ENCODE measurements at places on chromosomes 7 and 10. TPM values are rescaled to one million over a fixed set of nuclear protein-coding genes. Genes with fewer than 3 reads are reported as not detected.

Gene APBB1IP
- total RNA-seq = not detected

Gene KAT6B
- total RNA-seq = 35.0 TPM

Gene CPXM2
- not detected for total RNA-seq

Gene ARHGEF5
- total RNA-seq = 2.7 TPM

Gene PRF1
- total RNA-seq = not detected

Gene LIPK
- total RNA-seq = not detected

DNA sequence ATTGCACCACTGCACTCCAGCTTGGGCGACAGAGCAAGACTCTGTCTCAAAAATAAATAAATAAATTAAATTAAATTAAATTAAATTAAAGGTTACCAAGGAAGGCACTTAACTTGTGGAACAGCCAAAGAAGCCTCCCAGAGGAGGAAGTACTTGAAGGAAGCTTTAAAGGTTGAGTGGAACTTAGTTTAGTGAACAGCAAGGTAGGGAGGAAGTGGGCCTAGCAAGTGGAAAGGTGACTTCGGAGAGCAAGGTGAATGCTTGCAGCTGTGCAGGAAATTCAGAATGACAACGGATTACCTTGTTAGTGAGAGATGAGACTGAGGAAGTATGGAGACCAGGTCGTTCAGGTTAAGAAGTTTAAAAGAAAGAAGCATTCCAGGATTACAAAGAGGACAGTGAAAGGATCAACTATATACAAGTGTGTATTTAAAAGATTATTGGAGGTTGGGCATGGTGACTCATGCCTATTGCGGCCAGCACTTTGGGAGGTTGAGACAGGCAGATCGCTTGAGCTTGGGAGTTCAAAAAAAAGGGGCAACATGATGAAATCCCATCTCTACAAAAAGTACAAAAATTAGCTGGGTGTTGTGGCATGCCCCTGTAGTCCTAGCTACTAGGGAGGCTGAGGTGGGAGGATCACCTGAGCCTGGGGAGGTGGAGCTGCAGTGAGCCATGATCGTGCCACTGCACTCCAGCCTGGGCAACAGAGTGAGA lies 12.8 kb upstream of the RPEL1 start:
- no peak for DNase-seq

DNA sequence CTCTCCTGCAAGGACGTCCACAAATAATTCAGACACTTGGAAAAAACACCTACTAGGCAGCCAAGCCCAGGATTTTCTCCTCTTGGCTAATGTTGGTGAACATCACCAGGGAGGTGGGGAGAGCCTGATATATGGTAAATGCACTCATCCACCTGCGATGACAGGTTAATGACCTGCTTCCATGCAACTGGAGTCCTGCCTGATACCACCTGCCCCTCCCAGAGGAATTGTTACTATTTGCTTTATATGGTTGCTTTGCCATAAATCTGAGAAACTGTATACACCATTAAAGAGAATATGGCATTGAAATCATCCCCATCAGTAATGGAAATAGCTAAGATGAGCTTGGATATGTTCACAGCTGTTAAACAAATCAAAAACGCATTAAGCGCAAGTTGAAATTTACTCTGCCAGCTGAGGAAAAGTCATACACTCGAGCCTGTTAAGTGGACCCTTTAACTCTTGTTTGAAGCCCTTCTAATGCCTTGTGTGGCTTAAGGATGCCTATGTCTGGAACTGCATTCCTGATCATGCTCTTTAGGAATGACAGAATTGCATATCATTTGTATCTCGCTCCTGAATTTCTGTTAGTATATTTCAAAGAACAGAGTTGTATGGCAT lies 208.3 kb downstream of the PRPF18 start:
- no peak for DNase-seq

GRCh38 chr10:102648269-102648888 lies 4.1 kb downstream of the TRIM8 start:
- no peak for DNase-seq

DNA sequence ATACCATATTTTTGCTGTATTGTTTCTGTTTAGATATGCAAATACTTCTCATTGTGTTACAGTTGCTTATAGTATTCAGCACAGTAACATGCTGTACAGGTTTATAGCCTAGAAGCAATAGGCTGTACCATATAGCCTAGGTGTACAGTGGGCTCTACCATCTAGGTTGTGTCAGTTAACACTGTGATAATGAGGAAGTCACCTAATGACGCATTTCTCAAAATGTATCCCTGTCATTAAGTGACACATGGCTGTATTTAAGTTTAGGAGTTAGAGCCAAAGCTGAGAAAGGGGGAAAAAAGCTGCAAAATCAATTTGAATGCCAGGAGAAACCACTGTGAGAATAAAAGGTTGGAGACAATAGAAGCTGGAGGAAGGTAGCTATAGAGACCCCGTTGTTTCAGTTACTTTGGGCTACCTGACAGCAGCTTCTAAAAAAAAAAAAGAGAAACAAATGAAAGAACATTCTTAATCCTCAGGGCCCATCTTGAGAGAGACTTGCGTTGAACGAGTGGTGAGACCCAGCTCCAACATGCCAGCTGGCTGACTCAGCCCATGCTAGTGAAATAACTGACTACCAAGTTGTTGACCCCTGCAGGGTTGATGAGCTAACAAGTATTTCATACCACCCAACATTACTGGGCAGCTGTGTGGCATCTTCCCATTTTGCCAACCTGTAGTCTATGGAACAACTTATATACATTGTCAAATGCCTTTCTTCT lies 8.7 kb downstream of the STARD3NL start:
- DNase-seq = no peak

DNA sequence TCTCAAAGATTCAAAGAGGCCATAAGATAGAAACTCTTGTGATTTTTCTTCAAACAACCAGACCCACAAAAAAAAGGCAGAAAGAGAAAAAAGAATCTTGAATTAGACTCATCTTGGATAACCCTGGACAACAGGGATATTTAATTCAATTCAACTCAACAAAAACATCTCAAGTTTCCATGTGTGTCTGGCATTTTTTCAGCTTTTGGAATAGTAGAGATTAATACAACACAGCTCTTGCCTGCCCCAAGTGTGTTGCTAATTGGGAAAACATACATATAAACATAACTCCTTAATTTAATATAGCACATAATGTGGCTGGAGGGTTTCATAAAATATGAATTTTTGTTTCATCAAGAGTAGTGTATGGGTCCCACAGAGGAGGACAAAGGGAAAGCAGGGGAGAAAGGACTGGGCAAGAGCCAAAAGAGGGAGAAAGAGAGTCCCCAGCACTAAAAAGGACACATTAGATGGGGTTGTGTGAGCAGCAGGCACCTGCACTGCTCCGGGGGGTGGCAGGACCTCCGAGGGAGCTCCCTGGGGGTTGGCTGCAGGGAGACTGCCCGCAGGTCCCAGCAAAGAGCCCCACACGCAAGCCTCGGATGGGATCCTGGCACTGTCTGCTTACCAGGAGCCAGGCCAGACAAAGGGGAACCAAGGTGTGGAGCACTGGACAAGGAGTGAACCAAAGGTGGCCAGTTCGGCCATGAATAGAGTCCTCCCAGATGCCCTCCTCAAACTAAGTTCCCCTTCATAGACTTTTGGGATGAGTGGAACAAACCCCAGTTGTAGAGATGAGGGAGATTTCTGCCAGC lies 65.6 kb upstream of the TMEM72 start:
- no peak for DNase-seq

- DNase-seq = no peak
These were observed 77.6 kb downstream of the SEC23IP start for GRCh38 chr10:119970107-119970506.

DNA sequence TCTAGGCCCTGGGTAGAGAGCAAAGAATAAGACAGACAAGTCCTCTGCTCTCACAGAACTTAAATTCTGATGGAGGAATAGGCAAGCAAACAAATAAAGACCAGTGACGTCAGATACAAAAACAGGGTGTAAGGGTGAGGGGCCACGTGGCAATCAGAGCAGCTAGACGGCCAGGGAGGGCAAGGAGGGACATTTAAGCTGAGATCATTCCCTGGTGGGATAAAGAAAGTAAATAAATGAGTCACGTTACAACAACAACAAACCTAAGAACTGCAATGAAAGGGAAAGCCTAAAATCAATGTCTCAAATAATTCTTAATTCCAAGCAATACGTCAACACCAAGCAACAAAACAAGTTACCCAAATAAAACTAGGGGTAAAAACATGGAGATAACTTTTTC lies 21.8 kb downstream of the STN1 start:
- DNase-seq = no peak

DNA sequence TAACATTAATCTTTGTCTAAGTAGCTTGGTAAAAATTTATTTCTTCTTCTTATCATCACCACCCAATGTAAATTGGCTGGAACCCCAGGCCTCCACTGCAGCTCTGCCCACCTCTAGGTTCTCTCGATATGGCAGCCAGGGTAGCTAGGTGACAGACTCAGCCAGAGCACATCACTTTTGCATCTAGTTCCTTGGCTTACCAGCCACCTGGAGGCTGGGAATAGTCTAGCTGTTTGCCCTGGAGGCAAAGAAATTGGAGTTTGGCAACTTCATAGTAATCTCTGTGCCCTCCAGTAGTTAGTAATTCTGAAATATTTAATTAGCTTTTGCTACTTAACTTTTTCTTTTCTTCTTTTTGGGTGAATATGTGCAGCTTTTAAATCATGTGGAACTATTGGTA lies 9.4 kb downstream of the IFRD1 start:
- no peak for DNase-seq

- DNase-seq = no peak
These were observed 1.8 kb downstream of the A1CF start for GRCh38 chr10:50883629-50884028.

Measured in neural crest cell (in vitro differentiated cells).